Cardiac muscle cell (in vitro differentiated cells and primary cell): ENCODE measurements at places on chromosomes 11 and 22. TPM values are rescaled to one million over a fixed set of nuclear protein-coding genes. Genes with fewer than 3 reads are reported as not detected.

- no peaks in the 10 kb centered on the region for H3K4me1 ChIP-seq
- H3K27me3 ChIP-seq, result no peaks in the 10 kb centered on the region
- DNase-seq, result no peak
- no peak overlapping the region for H3K27ac ChIP-seq
Observed at GRCh38 chr11:96621161-96621560, 231.3 kb downstream of the JRKL start.

GRCh38 chr11:19395050-19395449 is 154.3 kb upstream of the E2F8 start:
- H3K4me3 ChIP-seq, result no peak overlapping the region
- no peak overlapping the region for H3K27ac ChIP-seq
- H3K36me3 ChIP-seq, result no peaks in the 10 kb centered on the region
- H3K4me1 ChIP-seq, result peaks cover 6% of the 10 kb centered on the region
- no peak for DNase-seq

DNA sequence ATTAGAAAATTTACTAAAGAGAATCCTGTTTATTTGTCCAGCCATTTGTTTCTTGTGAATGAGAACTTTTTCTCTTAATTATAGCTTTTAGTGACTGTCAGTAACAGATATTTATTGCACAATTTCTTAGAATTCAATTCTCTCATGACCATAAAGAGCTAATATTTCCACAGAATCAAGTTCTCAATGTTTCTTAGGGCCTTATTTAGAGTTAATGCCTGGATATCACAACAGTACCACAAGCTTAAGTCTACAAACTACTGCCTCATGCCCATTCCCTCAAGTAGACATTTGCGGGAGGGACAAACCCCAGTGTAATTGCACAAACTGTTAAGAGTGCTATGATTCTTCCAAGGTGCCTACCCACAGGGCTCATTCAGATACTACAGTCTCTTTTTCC is 199.7 kb upstream of the POU2AF2 start:
- H3K27ac ChIP-seq, result no peak overlapping the region
- H3K4me3 ChIP-seq, result no peak overlapping the region
- no peak for DNase-seq
- H3K4me1 ChIP-seq, result no peaks in the 10 kb centered on the region
- H3K36me3 ChIP-seq, result no peaks in the 10 kb centered on the region

- H3K27ac ChIP-seq, result no peak overlapping the region
- no peaks in the 10 kb centered on the region for H3K36me3 ChIP-seq
- H3K27me3 ChIP-seq, result no peaks in the 10 kb centered on the region
- DNase-seq, result no peak
- no peaks in the 10 kb centered on the region for H3K4me1 ChIP-seq
- no peak overlapping the region for H3K4me3 ChIP-seq
Observed at GRCh38 chr11:38100836-38101462, 1502.9 kb upstream of the RAG2 start.

- H3K36me3 ChIP-seq, result peaks cover 20% of the 10 kb centered on the region
- H3K4me3 ChIP-seq, result no peak overlapping the region
- no peak overlapping the region for H3K27ac ChIP-seq
Observed at GRCh38 chr11:4134806-4135205, 40.2 kb downstream of the RRM1 start.

Gene MRGPRX4
- total RNA-seq, result not detected in 2 replicates

- no peak overlapping the region for H3K27ac ChIP-seq
- H3K4me1 ChIP-seq, result peaks cover 23% of the 10 kb centered on the region
- no peaks in the 10 kb centered on the region for H3K36me3 ChIP-seq
- no peak for DNase-seq
Observed at GRCh38 chr22:39914584-39914983, 13.7 kb downstream of the GRAP2 start.

- no peaks in the 10 kb centered on the region for H3K27me3 ChIP-seq
- no peak overlapping the region for H3K4me3 ChIP-seq
- H3K27ac ChIP-seq, result no peak overlapping the region
Observed at GRCh38 chr11:10493041-10493663, 38.1 kb downstream of the AMPD3 start.
